A172 (cell line): ENCODE measurements at places on chromosomes 3 and 15. TPM values are rescaled to one million over a fixed set of nuclear protein-coding genes. Genes with fewer than 3 reads are reported as not detected.
A peak's percentile ranks its signal among the peaks of the same experiment; 100 is the strongest.

- no peak for DNase-seq
Observed at GRCh38 chr3:165202995-165203394, 6.8 kb upstream of the SLITRK3 start.

The GDPGP1 gene
- total RNA-seq = 4.8 and 5.7 TPM in 2 replicates

- no peak for DNase-seq
Observed at GRCh38 chr15:43232289-43232874, 11.6 kb upstream of the EPB42 start.

The IL5RA gene
- not detected in 2 replicates for total RNA-seq

DNA sequence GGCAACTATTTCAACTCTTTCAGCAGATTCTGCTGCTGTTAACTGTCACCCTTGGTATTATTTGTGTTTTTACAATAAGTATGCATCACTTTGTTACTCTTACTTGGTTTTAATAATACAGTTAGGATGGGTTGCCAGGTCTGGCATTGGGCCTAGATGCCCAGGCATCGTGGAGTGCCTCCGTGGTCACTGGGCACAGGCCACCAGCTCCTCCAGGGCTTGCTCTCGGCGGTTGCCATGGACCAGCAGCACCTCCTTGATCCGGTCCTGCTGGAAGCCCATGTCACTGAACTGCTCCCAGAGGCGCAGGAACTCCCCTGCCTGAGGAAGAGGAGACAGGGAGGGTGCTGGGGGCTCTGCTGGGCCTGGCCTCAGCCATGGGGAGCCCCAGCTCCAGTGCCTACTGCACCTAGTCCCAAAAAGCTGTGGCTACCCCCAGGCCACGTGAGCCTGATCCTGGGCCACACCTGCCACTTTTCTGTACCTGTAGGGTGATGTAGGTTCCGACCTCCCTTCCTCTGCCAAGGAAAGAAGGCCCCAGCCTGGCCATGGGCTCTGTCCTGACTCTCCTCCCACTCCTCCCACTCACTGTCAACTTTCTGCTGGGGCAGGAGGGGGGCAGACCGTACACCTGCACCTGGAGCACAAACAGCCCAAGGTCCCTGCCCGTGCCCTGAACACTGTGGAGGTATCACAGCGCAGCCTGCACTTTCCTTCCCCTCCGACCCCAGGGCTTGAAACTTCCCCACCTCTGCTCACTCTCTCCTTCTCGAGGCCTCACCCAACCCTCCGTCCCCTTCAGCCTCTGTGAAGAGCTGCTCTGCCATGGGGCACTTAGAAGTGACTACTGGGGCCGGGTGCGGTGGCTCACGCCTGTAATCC is 16.6 kb downstream of the KBTBD13 start:
- no peak for DNase-seq

DNA sequence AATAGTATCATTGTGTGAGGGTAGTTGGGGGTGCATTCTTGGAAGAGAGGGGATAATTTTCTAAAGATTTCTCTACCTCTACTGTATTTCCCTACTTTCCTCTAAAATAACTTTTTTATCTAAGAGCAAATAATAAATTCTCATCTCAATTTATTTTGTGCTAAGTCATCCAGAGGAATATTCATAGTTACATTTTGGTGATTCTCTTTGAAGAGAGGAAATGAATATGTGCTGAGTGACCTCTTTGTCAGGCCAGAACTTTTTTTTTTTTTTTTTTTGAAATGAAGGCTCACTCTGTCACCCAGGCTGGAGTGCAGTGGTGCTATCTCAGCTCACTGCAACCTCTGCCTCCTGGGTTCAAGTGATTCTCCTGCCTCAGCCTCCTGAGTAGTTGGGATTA is 15.1 kb upstream of the CCDC80 start:
- DNase-seq = no peak

DNA sequence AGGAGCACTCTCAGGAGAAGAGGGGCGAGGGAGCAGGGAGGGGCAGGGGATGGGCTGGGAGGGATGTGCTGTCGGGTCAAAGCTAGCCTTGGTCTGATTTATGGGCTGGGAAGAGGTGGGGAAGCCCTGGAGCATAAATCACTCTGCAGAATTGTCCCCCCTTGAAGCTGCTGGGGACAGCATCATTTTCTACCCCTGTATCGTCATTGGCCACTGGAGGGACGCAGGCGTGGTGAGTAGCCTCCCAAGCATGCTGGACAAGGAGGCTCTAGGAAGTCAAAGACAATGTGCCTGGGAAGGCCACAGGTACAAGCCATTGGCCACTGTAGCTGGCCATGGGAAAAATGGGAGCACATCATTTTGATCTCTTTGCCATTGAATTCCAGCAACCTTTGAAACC is 175.5 kb upstream of the CTDSPL start:
- DNase-seq = no peak

DNA sequence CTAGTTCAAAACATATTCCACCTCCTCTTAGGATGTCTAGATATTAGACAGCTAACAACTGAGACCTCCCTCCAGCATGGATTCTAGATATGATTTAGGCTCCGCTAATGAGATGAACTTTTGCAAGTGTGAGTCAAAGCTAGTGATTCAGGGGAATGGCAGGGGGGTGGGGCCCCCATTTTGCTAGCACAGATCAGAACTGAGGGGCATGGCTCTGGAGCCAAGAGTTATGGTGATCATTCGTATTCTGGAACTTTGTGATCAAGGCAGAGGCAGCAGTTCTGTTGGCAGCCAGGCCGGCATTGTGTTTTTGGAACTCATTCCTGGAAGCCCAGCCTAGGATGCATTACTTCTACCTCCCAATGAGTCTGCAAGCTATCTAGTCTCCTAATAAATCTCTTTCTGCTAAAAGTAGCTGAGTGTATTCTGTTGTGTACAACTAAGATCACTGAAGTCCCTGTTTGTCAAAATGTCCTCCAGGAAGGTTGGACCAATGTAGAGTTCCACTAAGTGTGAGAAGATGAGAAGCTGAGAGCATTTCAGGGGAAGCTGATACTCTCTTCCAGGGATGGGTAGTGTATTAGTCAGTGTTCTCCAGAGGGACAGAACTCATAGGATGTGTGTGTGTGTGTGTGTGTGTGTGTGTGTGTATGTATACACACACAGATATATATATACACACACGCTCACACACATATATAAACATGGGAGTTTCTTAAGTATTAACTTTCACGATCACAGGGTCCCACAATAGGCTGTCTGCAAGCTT is 312.7 kb downstream of the TLE3 start:
- peak; percentile 31 for DNase-seq

- peak; percentile 54 for DNase-seq
Observed at GRCh38 chr3:128133273-128133883, 9.8 kb upstream of the RUVBL1 start.

GRCh38 chr15:70234256-70234905 is 136.7 kb upstream of the TLE3 start:
- no peak for DNase-seq

The CAPN3 gene
- total RNA-seq = 0.12 TPM in 1 of 2 replicates, not detected in the other

The FURIN gene
- total RNA-seq = 56.1 and 60.0 TPM in 2 replicates

The XIRP1 gene
- not detected in 2 replicates for total RNA-seq
